Colonic mucosa (tissue), 4 donors: ENCODE measurements at places on chromosomes 6 and 20. TPM values are rescaled to one million over a fixed set of nuclear protein-coding genes. Genes with fewer than 3 reads are reported as not detected.

- DNase-seq, result no peak
Measured at GRCh38 chr20:1616858-1617434, 2.9 kb downstream of the SIRPB1 start.

SLC17A4 gene
- 11.3 TPM for total RNA-seq

ABT1 gene
- total RNA-seq, result 15.9 TPM

GHRH gene
- not detected for total RNA-seq

GRCh38 chr6:92820601-92821000, 598.8 kb downstream of the EPHA7 start:
- no peak for DNase-seq

- no peak for DNase-seq
Measured at GRCh38 chr20:10557685-10558084, 116.1 kb downstream of the JAG1 start.

- DNase-seq, result no peak
Measured at GRCh38 chr6:22349528-22349927, 52.7 kb upstream of the PRL start.

DNA sequence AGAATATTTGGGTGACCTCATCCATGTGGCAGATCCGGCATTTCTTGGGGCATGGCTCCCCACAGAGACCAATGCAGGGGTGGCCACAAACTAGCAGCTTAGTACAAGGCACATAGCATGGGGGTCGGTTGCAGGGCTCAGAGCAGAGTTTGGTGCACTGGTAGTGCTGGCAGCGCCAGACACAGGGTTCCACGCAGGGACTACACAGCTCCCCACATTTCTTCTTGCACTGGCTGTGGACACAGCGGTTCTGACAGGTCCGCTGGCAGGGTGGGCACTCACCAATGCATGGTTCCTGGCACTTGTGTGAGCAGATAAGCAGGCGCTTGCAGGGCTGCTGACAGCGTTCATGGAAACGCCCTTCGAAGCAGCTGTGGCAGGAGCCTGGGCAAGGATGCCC, 29.1 kb downstream of the DDX27 start:
- no peak for DNase-seq

DNA sequence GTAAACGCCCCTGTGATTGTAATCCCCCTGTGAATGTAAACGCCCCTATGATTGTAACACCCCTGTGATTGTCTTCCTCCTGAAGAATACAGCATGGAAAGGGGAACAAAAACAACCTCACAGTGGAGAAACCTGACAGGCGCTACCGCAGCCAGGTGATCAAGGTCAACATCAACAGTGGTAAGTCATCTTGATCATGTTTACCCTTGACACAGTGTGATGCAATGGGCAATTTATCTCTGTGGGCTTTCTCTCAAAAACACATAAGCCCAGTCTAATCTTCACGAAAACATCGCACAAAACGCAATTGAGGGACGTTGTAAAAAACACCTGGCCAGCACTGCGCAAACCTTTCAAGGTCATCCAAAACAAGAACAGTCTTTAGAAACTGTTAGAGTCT, 277.2 kb downstream of the PRKN start:
- no peak for DNase-seq

- no peak for DNase-seq
Measured at GRCh38 chr6:169866668-169867521, 115.5 kb downstream of the ERMARD start.

DNA sequence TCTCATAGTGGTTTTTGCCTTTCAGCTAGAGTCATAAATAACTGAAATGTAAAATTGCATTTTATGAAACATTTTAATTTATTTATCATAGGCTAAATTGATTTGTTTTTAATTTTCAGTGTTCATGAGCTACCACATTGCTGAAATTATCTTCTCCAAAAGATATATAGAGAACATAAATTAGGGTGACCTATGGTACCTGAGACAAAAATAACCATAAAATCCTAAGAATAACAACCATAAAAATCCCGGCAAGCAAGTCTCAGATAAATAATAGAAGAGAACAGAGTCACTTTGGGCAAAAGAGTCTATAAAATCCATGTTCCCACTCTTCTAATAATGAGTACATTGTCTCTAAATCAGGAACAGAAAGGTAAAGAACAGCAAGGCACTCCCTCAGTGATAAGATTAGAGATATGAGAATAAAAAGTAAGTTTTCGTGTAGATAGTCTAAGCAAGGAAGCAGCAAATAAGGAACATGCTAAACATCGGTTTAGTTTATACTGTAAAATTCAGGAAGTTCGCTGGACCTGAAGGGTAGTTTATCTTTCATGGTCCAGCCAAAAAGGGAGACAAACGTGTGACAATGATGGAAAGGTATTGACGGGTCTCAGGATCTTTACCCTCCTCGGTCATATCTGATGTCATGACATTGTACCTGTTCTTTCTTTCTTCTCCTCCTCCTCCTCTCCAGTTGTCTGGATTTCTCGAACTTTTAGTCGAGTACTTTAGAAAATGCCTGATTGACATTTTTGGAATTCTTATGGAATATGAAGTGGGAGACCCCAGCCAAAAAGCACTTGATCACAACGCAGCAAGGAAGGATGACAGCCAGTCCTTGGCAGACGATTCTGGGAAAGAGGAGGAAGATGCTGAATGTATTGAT, 117.6 kb downstream of the TMEM242 start:
- no peak for DNase-seq

- no peak for DNase-seq
Measured at GRCh38 chr20:24610341-24611115, 141.1 kb downstream of the SYNDIG1 start.

PAQR8 gene
- total RNA-seq, result 65.8 TPM

ERVFRD-1 gene
- 0.10 TPM for total RNA-seq

- DNase-seq, result no peak
Measured at GRCh38 chr6:148885136-148885865, 138.5 kb downstream of the UST start.

DNA sequence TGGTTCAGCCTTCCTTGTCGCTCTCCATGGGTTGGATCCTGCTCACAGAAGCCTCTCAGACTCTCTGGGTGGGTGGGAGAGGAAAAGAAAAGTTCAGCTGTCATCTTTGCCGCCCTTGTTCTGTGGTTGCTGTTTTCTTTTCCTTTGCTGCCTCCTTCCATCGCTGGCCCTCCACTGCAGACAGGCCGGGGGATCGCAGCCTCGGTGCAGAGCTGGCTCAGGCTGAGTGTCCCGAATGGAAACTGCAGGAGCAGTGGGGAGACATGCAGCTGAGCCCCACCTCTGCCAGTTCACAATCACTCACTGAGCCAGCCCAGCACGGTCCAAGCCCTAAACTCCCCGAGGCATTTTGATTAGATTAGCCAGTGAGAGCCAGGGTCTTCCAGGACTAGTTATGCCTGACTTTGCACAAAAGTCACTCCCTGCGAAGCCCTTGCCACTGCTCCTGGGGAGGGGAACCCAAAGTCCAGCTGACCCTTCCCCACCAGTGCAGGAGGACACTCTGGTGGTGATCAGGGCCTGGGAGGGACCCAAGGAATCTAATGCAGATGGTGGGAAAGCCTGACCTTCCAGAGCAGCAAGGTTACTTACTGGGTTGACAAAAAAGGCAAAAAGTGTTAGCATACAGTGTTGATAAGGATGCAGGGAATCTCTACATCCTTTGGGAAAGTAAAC, 14.0 kb downstream of the NRN1 start:
- DNase-seq, result no peak

PTPRA gene
- 55.2 TPM for total RNA-seq

DNA sequence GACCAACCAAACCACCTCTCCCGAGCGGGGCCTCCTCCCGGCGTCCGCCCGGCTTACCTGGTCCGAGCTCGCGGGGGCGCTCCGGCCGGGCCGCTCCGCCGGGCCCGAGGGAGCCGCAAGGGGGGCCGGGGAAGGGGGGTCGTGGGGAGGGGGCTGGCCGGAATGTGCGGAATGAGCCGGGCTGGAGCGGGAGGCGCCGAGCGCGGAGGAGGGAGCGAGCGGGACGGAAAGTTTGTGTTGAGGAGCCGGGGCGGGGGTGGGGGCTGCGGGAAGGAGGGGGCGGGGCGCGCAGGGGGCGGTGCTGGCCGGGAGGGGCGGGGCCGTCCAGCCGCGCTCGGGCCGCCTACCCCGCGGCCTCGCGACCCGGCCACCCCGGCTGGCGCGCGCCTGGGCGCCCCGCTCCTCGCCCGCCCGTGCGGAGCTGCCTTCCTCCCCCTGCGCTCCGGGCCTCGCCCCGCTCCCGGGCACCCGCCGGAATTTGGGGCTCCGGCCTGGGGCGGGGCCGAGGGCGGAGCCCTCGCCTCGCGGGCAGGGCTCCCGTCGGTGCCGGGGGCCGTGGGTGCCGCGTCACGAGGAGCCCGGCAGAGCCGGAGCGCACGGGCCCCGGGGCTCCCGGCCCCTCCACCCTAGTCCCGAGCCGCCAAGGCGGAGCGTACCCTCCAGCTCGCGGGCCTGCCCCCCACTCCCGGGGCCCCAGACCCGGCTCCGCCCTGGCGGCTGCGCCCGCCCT, at the start of gene TEAD3:
Gene TEAD3 (minus strand): TSS at position 239 of the 730 bp plus-strand sequence.
- DNase-seq, result peak; percentile 70

KHDC1L gene
- total RNA-seq, result not detected

DNA sequence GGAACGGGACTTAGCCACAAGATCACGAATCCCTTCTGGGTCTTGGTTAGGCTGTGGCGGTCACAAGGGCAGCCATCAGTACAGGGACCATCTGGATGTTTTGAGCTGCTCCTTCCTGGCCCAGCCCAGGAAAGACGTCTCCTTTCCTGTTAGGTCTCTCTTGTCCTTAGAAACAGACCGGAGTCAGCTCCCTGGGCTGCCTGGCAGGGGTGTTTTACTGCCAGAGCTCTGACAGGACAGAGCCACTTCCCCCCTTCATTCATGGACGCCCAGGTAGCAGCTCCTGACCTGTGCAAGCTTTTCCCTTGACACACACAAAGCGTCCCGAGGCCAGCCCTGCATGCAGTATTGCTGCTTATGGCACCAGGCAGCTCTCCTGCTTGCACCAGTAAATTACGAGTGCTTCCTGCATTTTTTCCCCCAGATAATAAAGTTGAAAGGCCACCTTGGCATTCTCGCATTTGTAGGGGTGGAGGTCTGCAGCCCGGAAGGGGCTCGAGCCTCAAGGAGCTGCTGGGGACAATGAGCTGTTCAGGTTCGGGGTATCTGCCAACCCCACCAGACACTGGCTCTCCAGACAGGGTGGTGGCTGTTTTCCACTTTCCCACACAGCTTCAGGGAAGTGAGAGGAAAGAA, 87.4 kb downstream of the NOL4L start:
- no peak for DNase-seq

DNA sequence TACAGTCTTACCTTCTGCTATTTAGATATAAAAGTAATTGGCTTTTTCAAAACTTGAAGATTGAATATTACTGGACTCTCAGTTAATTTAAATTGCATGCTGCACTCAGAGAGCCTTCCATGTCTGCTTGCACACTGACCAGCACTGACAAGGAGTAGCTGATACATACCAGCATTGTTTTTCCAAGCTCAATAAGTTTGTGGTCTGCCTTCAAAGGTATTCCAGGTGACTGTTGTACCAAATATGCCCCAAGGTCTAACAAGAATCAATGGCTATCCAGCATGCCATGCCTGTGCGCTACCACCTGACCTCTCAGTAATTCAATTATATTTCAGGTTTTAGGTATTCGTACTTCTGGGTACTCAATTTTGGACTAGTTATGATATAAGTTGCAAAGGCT, 30.0 kb downstream of the BEND6 start:
- no peak for DNase-seq

GRCh38 chr6:43768506-43768860, 1.5 kb upstream of the VEGFA start:
- DNase-seq, result no peak

IPCEF1 gene
- total RNA-seq, result 1.2 TPM

DNA sequence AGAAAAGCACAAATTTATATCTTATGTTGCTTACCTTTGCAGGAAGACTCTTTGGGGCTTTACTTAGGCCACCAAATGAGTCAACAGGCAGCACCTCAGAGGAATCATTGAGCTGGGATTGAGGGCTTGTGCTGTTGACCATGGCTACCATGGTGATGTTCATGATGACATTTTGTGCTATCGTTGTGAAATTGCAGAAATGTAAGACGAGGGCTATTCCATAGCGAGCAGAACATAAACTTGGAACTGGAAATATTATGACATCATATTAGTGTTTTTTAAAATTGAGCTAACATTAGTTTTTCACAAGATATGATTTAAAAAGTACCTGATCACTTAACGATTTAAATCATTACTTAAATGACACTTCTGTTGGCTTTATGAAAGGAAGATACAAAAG, 11.8 kb downstream of the SLC17A3 start:
- no peak for DNase-seq

KIAA1755 gene
- 0.40 TPM for total RNA-seq

DNA sequence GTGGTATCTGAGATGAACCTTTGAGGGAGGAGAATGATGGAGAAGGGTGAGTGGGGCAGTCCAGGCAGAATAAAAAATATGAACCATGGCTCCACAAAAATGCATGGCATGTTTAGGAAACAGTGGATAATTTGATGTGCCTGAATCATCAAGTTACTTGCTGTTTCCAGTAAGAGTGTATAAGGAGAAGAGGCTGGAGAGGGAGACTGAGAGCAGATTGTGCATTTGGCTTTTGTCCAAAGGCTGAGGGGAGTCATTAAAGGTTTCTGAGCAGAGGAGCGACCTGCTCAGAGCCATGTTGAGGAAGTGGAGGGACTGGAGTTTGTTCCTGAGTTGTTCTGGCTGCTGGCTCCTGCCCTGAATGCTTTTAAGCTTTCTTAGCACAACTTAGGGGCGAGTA, 6.1 kb downstream of the MMP24 start:
- no peak for DNase-seq

GRCh38 chr6:43983191-43983590, 144.1 kb downstream of the MRPL14 start:
- no peak for DNase-seq

DNA sequence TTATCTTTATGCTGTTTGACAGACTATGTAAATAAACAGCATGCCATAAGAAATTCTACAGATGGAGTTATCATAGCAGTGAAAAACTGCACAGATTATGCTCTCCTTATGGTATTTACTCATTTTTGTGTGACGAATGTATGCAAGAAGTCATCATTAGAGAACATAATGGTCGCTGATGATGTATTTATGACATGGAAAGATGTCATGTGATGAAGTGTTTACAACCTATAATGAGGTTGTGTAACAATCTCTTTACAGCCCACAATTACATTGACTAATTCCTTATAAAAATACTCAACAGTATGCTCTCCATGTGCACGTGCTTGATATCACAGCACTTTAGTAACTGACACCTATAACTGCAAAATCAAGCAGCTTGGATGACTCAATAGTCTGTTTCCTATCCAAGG, 192.4 kb downstream of the BMP2 start:
- no peak for DNase-seq

RBBP8NL gene
- 5.9 TPM for total RNA-seq

RIMS1 gene
- total RNA-seq, result 0.56 TPM

TTK gene
- total RNA-seq, result 8.9 TPM

RUNX2 gene
- total RNA-seq, result 1.7 TPM

PRICKLE4 gene
- total RNA-seq, result 1.8 TPM

UBD gene
- 10.3 TPM for total RNA-seq

GRCh38 chr6:94376876-94377275, 957.5 kb upstream of the EPHA7 start:
- DNase-seq, result no peak

GRCh38 chr6:45625191-45625664, 247.5 kb upstream of the SUPT3H start:
- DNase-seq, result no peak

KCNB1 gene
- total RNA-seq, result 0.37 TPM
